NCI-H1048 (cell line): ENCODE measurements at places on chromosomes 13 and 19.

- no peak for DNase-seq
Observed at GRCh38 chr13:29543230-29544215, 52.0 kb downstream of the SLC7A1 start.

DNA sequence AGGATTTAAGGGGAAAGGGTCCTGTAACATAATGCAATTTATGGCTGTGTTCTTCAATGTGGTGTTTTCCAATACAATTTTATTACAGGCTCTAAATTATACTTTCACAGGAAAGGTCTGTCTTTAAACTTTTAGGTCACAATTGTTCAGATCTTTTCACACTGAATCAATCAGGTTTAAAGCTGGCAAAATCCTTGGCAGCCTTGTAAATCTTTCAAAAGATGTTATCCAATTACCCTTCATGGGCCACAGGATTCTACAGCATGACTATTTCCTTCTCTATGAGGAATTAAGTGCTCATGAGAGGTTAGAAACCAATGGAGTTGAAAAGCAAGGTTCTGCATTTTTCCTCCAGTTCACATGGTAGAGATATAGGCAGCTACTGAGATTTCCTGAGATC, 211.5 kb upstream of the MIR17HG start:
- DNase-seq, result no peak

DNA sequence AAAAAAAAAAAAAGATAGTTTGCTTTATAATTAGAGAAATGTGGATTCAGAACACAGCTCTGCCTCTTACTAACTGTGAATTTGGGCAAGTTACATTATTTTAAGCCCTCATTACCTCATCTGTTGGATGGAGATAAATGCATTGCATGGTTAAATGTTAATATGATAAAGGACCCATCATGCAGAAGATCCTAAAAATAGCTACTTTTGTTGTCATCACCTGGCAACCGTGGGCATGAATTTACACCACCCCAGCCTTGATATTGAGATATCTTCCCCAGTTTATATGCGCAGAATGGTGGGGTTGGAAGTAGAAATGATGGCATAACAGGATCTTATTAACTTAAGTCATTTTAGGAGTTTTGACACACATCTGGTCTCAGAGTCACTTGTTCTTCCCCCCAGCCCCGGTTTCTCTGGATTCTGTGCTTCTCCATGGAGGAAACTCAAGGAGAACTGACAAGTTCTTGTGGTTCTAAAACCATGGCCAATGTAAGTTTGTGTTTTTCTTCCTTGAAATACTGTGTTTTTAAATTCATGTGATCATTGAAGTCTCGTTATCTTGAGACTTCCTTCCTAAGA, 8.9 kb downstream of the ZNF546 start:
- DNase-seq, result no peak

DNA sequence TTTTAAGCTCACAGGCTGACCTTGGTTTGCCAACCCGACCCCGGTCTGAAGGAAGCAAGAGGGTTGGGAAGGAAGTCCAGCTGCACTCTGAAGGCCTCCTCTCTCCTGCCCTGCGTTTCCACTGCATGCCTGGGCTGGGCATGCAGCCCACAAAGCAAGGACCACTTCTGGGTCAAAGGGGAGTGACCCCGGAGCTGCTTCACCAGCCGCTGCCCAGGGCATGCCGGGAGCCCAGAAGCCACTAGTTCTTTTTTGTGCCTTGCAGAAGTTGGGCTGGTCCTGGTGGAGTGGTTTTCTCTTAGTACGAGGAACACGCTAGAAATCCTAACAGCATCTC, 166.7 kb downstream of the FLT1 start:
- DNase-seq, result no peak

DNA sequence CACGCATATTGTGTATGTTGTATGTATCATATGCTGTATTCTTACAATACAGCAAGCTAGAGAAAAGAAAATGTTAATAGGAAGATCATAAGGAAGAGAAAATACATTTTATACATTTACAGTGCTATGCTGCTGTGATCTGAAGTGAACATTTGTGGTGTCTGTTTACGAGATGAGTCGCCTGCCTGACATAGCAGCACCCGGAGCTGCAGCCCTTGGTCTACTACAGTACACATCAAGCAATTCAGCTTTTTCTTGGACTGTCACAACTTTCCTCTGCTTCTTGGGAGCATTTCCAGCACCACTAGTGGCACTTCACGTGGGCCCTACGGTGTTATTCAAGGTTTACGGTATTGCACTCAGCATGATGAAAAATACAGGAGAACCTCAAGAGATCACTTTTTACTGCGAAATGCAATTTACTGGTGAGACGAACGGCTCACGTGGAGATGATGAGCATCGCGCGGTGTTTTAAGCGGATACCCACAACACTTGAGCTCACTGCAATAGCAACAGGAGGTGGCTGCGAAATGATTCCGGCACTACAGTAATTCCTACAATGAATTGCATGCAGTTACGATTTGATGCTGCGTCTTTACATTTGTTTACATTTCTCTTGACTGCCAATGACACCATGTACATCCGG, 308.4 kb downstream of the FGF9 start:
- no peak for DNase-seq

GRCh38 chr13:19179916-19180315, 1.7 kb downstream of the TUBA3C start:
- DNase-seq, result no peak

GRCh38 chr13:98461486-98462240, 115.2 kb downstream of the STK24 start:
- no peak for DNase-seq

DNA sequence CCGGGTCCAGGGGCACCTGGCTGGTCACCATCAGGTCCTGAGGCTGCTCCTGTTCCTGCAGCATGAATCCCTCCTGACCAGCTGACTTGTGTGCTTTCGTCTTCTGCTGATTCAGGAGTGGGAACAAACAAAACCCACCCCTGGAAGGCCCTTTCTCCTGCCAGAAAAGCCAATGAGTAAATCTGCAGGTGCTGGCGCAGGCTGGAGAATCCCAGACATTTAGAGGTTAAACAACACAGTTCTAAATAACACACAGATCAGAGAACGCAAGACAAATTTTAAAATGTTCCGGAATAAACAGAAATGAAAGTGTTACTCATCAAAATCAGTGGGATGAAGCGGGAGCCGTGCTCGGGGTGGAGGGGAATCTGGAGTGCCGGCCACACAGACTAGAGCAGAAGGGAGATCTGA, 60.6 kb upstream of the C13orf46 start:
- no peak for DNase-seq

DNA sequence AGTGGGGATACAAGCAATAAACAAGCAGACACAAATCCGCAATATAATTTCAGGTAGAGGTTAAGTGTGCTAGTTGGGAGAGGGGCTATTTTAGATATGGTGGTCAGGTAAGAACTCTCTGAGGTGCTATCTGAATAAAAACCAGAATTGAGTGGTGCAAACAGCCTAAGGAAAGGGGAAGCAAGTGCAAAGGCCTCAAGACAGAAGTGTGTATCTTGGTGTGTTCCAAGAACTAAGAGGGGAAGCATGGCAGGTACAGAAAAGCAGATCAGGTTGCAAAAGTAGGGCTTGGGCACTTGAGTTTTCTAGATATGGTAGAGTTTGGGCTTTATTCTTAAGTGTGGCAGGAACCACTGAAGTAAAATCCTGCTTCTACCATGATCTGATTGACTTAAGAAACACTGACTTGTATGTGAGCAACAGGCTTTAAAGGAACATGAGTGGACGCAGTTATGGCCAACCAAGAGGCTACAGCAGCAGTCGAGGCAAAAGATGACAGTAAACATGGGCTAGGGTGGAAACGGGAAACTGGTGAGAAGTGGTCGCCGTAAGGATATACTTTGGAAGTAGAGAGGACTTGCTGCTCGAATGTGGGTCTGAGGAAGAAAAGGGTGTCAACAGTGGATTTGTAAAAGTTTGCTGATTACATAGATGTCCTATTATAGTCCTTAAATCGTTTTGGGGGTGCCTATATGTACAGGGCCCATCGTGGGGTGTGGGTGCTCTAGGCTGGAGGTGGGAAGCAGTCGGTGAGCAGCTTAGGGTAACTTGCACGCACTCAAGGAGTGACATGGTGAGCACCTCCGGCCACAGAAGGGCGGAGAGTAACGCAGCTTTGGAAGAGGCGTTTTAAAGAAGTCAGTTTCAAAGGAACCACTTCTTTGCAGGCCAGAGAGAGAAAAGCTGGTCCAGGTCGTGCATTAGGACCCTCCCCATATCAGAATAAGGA, 677 bp downstream of the TGDS start:
- DNase-seq, result no peak

GRCh38 chr13:98539666-98540065, 37.2 kb downstream of the STK24 start:
- DNase-seq, result no peak

GRCh38 chr13:46496086-46496485, 56.9 kb upstream of the LRCH1 start:
- DNase-seq, result no peak

DNA sequence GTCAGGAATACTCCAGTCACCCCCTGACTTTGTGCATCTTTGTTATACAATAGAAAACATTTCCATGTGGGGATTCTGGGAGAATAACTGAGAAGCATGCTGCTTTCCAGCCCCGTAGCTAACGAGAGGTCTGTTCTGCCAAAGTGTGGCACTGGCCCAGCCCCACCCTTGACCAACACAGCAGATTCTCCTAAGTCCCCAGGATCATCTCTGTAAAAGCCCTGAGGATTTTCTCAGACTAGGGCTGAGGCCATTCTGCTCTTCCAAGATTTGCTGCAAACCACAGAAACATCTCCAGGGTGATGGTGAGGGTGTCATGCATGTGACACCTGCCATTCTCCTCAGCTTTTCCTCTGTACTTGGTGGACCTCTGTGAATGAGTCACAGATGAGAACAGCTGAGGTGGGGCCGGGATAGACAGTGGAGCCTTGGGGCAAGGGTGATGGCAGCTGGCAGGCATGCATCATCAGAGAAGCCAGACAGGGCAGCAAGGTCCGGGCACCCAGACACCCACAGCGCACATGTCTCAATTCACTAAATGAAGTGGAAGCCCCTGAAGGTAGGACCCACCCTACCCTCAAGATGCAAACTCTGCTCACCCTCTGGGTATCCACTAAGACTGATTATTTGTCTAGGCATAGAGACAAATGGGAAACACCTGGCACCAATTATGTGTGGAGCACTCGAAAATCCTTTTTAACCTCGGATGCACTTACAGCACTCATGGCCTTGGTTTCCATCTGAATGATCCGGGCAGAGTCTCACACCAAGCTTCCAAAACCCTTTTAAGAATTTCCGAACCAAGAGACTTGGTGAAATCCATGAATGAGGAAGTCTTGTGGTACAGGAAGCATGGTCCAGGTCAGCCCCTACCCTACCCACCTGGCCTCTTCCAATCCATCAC, 20.1 kb upstream of the DOCK9 start:
- DNase-seq, result no peak

DNA sequence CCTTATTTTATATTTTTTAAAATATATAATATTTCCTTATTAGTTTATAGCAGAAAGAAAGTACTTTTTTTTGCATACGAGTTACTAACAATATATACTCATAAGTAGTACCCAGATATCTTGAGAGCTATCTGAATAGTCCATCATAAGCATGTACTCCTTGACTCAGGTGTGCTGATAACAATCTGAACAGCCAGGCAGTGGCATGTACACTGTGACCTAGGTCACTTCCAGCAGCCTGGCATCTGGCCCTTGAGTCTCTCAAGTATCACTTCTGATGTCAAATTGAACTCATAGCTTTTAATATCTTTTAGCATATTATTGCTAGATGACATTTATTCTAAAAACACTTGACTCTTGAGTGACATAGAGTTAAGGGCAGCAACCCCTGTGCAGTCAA, 1576.7 kb downstream of the SLITRK1 start:
- no peak for DNase-seq

GRCh38 chr13:104253063-104253680, 1187.0 kb upstream of the SLC10A2 start:
- no peak for DNase-seq

DNA sequence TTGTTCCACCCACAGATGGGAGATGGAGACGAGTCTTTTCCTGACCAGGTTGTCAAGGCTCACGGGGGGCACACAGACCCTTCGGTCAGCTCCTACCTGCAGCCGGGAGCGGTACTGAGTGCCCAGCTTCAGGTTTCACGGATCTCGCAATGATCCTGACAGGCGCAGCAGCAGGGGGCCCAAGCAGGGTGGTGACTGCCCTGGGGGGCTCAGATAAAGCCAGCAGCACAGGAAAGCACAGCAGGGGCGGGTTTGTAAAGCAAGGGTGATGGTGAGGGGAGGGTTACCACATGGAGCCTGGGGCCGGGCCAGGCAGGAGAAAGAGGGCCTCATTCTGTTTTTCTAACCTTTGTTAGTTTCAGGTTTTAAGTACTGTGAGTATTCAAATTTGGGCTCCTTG, 41.7 kb upstream of the ATP11A start:
- no peak for DNase-seq

DNA sequence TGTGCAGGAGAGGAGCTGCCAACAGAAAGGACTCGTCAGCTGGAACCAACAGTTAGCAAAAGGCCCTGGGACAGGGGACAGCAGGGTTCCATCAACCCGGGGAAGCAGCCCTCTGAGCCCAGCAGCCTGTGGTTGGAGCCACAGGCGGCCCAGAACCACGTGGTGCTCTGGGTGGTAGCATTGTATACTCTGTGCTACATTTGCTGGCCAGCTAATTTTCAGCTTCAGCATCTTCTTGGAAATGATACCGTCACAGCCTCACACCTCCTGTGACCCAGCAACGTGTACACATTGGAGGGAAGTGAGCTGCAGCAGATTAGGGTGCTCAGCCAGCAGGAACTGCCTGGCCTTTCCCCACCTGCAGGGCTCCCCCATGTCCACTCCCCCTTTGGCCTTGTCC, 13.1 kb upstream of the MTIF3 start:
- no peak for DNase-seq

- DNase-seq, result no peak
Observed at GRCh38 chr13:44936246-44936645, 53.0 kb downstream of the NUFIP1 start.

- no peak for DNase-seq
Observed at GRCh38 chr19:45103156-45103507, 10.2 kb downstream of the PPP1R37 start.

DNA sequence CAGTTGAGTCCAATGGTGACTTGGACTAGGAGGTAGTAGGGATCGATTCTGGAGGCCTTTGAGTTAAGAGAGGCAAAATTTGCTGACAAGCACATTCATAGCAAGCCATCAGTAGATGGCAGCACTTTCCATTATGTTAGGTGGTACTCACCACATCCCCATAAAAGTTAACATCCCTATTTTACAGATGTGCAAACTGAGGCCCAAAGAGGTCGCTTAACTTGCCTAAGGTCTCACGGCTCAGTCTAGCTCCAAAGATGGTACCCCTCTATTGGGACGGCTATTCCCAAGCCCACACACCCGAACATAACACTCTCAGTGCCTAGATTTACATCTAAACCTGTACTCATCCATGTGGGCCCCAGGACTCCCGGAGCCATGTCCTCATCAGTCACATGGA, 21.5 kb upstream of the FOSB start:
- DNase-seq, result no peak

DNA sequence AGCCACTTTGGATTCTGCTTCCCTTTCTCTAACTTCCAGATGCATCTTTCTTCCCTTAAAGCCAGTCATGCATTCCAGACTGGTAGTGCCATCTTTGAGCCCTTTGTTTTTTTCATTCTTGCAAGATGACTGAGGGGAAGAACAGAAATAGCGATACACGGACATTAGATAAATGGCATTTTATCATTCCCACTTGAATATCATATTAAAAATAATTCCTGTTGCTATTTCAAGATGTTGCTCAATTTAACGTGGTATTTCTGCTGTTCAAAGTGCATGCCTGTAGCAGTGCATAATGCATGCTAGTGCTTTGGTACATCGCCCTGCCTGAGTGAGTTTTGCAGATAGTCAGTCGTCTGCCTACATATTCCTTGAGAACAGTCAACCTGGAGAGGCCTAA, 140.6 kb upstream of the FRY start:
- no peak for DNase-seq

- DNase-seq, result no peak
Observed at GRCh38 chr19:10812196-10812595, 23.8 kb downstream of the TMED1 start.
